Stimulated activated CD8-positive, alpha-beta memory T cell treated with anti-CD3 and anti-CD28 coated beads, Interleukin-4, amount 100 ng/mL, for 1 hour (primary cell): ENCODE measurements at places on chromosomes 3 and 15.
A peak's percentile ranks its signal among the peaks of the same experiment; 100 is the strongest.

DNA sequence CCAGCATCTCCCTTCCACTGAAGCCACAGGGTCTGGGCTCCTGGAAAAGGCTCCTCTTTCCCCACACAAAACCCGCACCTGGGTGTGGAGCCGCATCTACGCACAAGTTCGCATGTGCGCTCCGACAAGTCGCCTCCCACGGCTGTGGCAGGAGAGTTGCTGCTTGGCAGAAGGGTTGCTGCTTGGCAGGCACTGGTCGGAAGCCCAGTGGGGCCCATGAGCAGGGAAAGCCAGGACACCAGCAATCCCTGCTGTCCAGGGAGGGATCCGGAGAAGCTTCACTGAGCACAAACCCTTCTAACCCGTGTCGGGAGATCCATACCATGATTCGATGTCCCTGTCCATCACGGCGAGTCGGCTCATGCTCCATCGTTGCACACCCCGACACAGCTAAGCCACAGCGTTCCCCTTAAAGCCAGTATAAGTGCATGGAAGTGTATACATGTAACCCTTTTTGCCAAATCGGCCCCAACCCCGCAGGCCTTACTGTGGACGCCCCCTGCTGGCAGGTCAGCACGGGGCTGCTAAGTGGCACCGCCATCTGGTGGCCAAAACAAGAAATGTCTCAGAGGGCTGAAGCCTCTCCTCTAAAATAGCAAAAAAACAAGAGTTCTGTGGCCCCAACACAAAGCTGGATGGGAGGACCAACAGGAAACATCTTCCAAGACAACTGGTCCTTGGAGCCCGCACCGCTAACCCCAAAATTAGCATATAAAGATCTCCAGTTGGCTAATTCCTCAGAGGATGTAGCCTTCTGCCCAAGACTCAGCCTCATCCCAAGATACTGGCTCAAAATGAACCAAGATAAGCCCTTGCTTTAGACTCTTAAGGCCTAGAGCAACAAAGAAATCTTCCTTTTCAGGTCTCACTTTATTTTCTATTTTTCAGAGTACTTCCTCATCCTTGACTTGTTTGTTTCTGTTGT is 8.3 kb downstream of the ANKRD63 start:
- DNase-seq = peak; percentile 79

GRCh38 chr3:58563386-58564035 is 13.7 kb downstream of the FAM107A start:
- no peak for DNase-seq

GRCh38 chr3:37993067-37993455 is 2.5 kb downstream of the VILL start:
- DNase-seq = no peak

GRCh38 chr3:48595526-48596121 is 495 bp upstream of the COL7A1 start:
- no peak for DNase-seq

DNA sequence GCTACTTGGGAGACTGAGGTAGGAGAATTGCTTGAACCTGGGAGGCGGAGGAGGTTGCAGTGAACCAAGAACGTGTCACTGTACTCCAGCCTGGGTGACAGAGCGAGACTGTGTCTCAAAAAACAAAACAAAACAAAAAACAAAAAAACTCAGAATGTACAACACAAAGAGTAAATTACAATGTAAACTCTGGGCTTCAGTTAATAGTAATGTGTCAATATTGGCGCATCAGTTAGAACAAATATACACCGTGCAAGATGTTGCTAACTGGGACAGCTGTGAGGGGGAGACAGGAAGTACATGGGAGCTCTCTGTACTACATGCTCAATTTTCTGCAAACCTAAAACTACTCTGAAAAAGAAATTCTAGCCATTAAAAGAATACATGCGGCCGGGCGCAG is 23.5 kb upstream of the TRPM1 start:
- no peak for DNase-seq

GRCh38 chr3:54870423-54870822 is 57.4 kb downstream of the LRTM1 start:
- no peak for DNase-seq
